ENCODE measurements at places on chromosomes 7 and 10. TPM values are rescaled to one million over a fixed set of nuclear protein-coding genes. Genes with fewer than 3 reads are reported as not detected.

GRCh38 chr10:239109-239508, 103.9 kb downstream of the ZMYND11 start:
- DNase-seq: no peak

GRCh38 chr7:107850216-107850615, 40.8 kb upstream of the DLD start:
- no peak for DNase-seq

- no peak for DNase-seq
These were observed 21.6 kb downstream of the DNTT start for GRCh38 chr10:96325719-96326373.

GRCh38 chr7:13181216-13181615, 493.8 kb downstream of the ARL4A start:
- DNase-seq: peak; percentile 55

Gene ACSM6
- 0.08 TPM for total RNA-seq

Gene GPR26
- total RNA-seq: not detected

Gene FGFBP3
- 0.53 TPM for total RNA-seq
